Tibial artery (tissue), 4 donors: ENCODE measurements at places on chromosomes 4 and X.
A peak's percentile ranks its signal among the peaks of the same experiment; 100 is the strongest.

- H3K36me3 ChIP-seq = no peaks in the 10 kb centered on the region
- no peaks in the 10 kb centered on the region for H3K4me1 ChIP-seq
- H3K27ac ChIP-seq = no peak overlapping the region
- H3K4me3 ChIP-seq = no peak overlapping the region
Measured at GRCh38 chr4:172104539-172104938, 291.3 kb downstream of the GALNTL6 start.

- no peaks in the 10 kb centered on the region for H3K27me3 ChIP-seq
- H3K27ac ChIP-seq = no peak overlapping the region
- no peak for DNase-seq
- no peaks in the 10 kb centered on the region for H3K36me3 ChIP-seq
- H3K4me3 ChIP-seq = no peak overlapping the region
Measured at GRCh38 chr4:145418739-145419138, 62.9 kb upstream of the SMAD1 start.

DNA sequence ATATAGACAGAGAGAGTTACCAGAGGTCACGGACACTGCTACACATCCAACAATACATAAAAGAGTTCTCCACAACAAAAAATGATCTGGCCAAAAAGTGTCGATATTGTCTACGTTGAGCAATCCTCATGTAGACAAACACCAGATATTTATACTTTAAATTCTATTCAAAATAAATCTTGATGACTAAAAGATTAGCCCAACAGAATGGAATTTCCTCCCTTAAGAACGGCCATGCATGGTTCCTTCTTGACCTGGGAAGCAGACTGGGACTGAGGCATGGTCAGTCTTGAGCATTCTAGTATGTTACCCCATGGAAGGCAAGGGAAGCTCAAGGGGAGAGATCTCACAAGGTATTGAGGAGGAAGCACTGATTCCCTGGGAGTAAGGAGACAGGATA, 43.5 kb downstream of the LHFPL1 start:
- H3K4me3 ChIP-seq = no peak overlapping the region
- no peak for DNase-seq
- H3K27ac ChIP-seq = no peak overlapping the region
- H3K4me1 ChIP-seq = no peaks in the 10 kb centered on the region

DNA sequence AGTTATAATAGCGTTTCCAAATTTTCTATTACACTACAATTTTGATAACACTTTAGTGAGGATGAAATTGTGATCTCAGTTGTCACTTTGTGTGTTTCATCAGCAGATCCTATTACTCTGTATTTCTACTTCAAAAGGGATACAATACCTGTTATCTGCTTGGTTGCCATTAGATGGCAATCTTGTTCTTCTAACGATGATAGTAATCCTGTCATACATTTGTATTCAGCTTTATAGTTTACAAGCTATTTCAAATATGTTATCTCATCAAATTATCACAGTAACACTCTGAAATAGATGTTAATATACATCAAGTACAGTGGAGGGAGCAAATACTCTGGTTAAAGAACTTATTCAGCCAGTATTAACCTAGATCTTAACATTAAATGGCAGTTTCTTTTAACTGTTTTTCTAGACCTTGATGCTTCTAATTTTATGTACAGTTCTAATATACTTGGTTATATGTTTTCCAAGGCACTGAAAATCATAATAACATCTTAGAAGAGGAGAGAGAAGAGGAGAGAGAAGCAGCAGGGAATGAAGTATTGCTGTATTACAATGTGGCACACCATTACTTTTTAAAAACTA, 292.0 kb downstream of the CCSER1 start:
- H3K4me3 ChIP-seq = no peak overlapping the region
- no peaks in the 10 kb centered on the region for H3K4me1 ChIP-seq
- H3K27me3 ChIP-seq = no peaks in the 10 kb centered on the region
- H3K27ac ChIP-seq = no peak overlapping the region

DNA sequence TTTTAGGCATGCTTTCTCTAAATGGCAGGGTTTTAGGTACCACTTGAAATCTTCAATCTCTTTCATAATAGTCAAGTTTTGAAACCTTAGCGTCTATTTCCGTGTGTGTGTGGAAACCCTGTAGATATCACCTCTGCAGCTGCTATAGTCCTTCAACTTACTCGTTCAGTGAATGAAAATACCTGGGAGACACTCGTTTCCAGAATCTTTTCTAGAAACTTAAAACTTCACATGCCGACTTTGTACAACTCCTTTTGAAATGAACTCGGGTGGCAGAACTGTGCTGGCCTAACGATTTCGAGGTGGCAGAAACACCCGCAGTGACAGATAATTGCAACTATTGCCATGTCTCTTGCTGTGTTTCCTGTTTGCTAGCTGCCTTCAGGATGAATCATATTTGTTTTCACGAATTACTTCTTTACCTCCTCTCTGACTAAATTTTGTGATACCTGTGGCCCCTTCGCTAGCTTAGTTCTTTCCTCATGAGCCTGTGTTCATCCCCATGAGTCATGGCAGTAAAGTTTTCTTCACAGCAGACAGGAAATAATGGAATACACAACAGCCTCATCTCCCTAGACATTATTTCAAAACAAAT, 104.7 kb upstream of the SMIM10 start:
- H3K27ac ChIP-seq = no peak overlapping the region
- H3K4me1 ChIP-seq = no peaks in the 10 kb centered on the region
- no peaks in the 10 kb centered on the region for H3K36me3 ChIP-seq
- DNase-seq = no peak
- no peaks in the 10 kb centered on the region for H3K27me3 ChIP-seq

DNA sequence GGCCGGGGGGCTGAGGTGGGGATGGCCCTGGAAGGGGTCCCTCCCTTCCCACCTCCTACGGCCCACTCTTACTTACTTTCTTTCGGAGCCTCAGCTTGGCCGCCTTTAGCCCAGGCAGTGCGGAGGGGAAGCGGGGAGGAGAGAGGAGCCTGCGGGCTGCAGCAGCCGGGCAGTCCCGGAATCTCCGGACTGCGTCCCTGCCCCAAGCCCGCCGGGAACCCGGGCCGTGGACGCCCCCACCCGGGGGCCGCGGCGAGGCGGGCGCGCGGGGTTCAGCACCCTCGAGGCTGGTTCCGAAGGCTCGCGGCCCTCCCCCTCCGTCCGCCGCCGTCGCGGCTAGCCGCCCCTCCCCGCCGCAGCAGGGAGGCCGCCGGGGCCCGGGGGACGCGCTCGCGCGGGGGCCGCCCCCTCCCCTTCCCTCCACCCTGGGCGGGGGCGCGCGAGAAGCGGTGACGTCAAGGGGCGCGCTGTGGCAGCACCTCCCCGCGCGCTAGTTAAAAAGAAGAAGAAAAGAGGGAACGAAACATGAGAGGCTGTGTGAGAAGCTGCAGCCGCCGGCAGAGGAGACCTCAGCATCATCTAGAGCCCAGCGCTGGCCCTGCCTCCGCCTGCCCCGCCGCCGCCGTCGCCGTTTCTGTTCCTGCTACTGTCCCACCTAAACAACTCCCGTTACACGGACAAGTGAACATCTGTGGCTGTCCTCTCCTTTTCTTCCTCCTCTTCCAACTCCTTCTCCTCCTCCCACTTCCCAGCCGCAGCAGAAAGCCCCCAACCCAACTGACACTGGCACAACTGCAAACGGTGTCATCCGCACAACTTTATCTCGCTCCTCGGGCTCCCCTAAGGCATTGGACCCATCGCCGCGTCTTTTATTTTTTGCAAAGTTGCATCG, at the start of gene HHIP:
TSS of gene HHIP (plus strand) at position 526 of the 892 bp plus-strand sequence. CDS start 520 bp downstream, outside the sequence.
- no peaks in the 10 kb centered on the region for H3K4me1 ChIP-seq
- H3K27me3 ChIP-seq = no peaks in the 10 kb centered on the region

GRCh38 chr4:93103042-93103441, 725.5 kb upstream of the ATOH1 start:
- no peaks in the 10 kb centered on the region for H3K36me3 ChIP-seq
- H3K4me3 ChIP-seq = no peak overlapping the region
- H3K27ac ChIP-seq = no peak overlapping the region
- DNase-seq = no peak
- H3K27me3 ChIP-seq = no peaks in the 10 kb centered on the region

DNA sequence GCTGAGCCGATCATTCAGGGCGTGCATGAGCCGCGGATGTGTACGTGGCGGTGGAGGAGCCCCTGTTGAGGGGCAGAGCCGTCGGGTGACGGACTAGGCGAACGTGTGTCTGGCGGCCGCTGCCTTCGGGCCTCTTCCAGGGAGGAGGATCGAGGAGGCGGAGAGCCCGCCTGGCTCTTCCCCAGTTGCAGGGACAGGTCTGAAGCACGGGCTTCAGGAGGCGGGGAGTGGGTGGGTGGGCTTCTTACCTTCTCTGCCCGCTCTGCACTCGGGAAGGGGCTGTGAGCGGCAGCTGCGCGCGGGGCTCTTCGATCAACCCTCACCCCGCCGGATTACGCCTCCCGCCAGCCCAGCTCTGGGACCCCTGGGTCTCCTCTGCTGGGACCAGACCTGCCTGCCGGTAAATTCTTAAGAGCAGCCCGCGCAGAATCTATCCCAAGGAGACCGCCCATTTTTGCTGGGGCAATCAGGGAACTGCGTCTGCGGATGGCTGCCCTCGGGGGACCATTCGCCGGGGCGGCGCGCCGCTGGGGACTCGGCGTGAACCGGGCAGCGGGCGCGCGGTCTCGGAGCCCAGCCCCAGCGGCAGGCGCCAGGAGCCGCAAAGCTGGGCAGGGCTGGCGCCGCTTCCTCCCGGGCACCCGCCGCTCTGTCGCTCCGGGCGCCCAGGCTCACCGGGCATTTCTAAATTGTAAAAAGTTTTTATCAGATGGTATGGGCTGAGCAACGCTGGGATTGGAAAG, 4.9 kb downstream of the PLAC8 start:
- H3K27me3 ChIP-seq = no peaks in the 10 kb centered on the region
- DNase-seq = no peak
- H3K27ac ChIP-seq = peak overlapping the region; percentile 50
- H3K4me1 ChIP-seq = peaks cover 11% of the 10 kb centered on the region

- no peaks in the 10 kb centered on the region for H3K27me3 ChIP-seq
- peaks cover 7% of the 10 kb centered on the region for H3K4me1 ChIP-seq
- no peaks in the 10 kb centered on the region for H3K36me3 ChIP-seq
- H3K4me3 ChIP-seq = no peak overlapping the region
- no peak for DNase-seq
- H3K27ac ChIP-seq = no peak overlapping the region
Measured at GRCh38 chrX:11103006-11103405, 8.1 kb upstream of the HCCS start.

- no peak overlapping the region for H3K4me3 ChIP-seq
- no peak overlapping the region for H3K27ac ChIP-seq
- peak; percentile 18 for DNase-seq
- peaks cover 16% of the 10 kb centered on the region for H3K4me1 ChIP-seq
Measured at GRCh38 chrX:39011454-39012221, 210.4 kb downstream of the MID1IP1 start.

DNA sequence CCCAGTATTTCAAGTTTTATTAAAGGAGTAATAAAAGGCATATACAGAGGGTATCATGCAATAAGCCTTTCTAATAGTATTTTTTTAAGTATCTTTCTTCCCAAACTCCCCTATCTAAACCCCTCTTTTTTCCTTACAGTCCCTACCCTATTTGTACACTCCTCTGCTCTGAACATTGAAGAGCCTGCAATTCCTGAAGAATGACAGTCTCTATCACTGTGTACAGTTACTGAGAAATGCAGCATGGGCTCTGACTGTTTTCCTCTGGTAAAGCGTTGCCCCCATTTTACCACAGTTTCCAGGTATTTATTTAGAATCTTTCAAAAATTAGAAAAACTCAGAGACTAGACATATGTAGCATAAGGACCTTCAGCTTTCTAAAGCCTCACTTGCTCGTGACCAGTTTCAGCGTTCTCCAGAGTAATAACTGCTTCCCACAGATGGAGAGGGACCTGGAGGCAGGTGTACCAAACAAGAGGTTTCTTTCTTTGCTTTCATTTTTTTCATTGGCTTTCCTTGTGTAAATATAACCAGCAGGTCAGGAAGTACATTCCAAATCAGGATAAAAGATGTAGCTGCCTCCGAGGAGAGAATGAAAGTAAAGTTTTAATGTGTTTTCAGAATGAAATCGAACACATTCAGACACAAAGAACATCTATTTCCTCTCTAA, 230.8 kb downstream of the CFAP299 start:
- H3K36me3 ChIP-seq = no peaks in the 10 kb centered on the region
- H3K4me3 ChIP-seq = no peak overlapping the region
- H3K27ac ChIP-seq = no peak overlapping the region

- H3K36me3 ChIP-seq = no peaks in the 10 kb centered on the region
- no peak for DNase-seq
- no peaks in the 10 kb centered on the region for H3K27me3 ChIP-seq
- H3K27ac ChIP-seq = no peak overlapping the region
- H3K4me3 ChIP-seq = no peak overlapping the region
- H3K4me1 ChIP-seq = no peaks in the 10 kb centered on the region
Measured at GRCh38 chr4:106584337-106584989, 215.9 kb upstream of the GIMD1 start.

DNA sequence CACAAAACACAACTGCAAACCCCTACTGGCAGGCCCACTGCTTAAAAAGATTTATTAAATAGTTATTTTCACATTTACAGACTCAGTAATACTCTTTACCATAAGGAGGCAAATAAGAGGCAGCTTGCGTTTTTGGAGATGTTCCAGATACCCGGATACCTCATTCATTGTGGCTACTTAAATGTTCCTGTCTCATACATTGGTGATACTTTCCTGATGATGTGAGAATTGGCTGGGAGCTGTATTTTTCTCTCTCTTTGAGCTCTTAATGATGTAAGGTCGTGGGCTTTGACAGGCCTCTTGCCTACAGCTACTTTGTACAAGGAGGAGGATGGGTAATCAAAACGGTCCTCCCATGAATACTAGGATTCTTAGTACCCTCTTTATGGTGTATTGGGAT, 101.5 kb downstream of the AKAP4 start:
- no peaks in the 10 kb centered on the region for H3K4me1 ChIP-seq
- no peaks in the 10 kb centered on the region for H3K36me3 ChIP-seq
- no peaks in the 10 kb centered on the region for H3K27me3 ChIP-seq
- DNase-seq = no peak
- no peak overlapping the region for H3K4me3 ChIP-seq
- no peak overlapping the region for H3K27ac ChIP-seq

GRCh38 chrX:73930300-73930699, 367.3 kb downstream of the CHIC1 start:
- H3K4me1 ChIP-seq = no peaks in the 10 kb centered on the region
- H3K27ac ChIP-seq = no peak overlapping the region
- no peaks in the 10 kb centered on the region for H3K27me3 ChIP-seq
- no peaks in the 10 kb centered on the region for H3K36me3 ChIP-seq
- DNase-seq = no peak

DNA sequence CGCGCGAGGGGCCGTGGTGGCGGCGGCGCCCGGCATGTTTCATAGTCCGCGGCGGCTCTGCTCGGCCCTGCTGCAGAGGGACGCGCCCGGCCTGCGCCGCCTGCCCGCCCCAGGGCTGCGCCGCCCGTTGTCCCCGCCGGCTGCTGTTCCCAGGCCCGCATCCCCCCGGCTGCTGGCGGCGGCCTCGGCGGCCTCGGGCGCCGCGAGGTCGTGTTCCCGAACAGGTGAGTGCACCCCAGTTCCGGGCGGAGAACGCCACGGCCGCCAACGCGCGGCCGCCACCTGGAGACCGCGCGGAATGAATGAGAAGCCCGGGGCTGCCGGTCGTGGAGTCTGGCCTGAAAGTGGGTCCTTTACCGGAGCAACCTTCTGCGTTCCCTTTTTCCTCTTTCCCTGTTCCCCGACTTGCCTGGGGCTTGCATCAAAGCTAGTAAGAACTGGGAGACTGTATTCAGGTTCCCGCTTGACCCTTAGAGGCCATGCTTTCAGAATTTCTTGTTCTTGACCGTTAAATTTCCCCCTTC, 429 bp downstream of the NOCT start:
- DNase-seq = peak; percentile 31
- no peaks in the 10 kb centered on the region for H3K27me3 ChIP-seq
- H3K4me1 ChIP-seq = peaks cover 20% of the 10 kb centered on the region
- no peaks in the 10 kb centered on the region for H3K36me3 ChIP-seq
- peak overlapping the region; percentile 87 for H3K27ac ChIP-seq
- peak overlapping the region; percentile 64 for H3K4me3 ChIP-seq

- DNase-seq = no peak
- H3K36me3 ChIP-seq = no peaks in the 10 kb centered on the region
Measured at GRCh38 chrX:9578083-9578779, 113.4 kb downstream of the TBL1X start.
